ENCODE measurements at places on chromosomes 6 and 20. TPM values are rescaled to one million over a fixed set of nuclear protein-coding genes. Genes with fewer than 3 reads are reported as not detected.

CGA gene
- not detected for total RNA-seq

LRP11 gene
- 61.9 TPM for total RNA-seq

PERP gene
- total RNA-seq: 22.5 TPM

TNFRSF6B gene
- 0.79 TPM for total RNA-seq

STAU1 gene
- total RNA-seq: 76.8 TPM

SLC12A5 gene
- total RNA-seq: 1.9 TPM

FAM184A gene
- 0.56 TPM for total RNA-seq

RIPPLY2 gene
- total RNA-seq: not detected

ARHGAP40 gene
- not detected for total RNA-seq

SLC26A8 gene
- total RNA-seq: not detected

EDN1 gene
- total RNA-seq: 10.6 TPM

THBS2 gene
- 1,906 TPM for total RNA-seq

SMPDL3A gene
- total RNA-seq: 8.2 TPM

IRAK1BP1 gene
- total RNA-seq: 1.3 TPM

CFB gene
- total RNA-seq: 3.2 TPM

SLC22A7 gene
- total RNA-seq: not detected

APOM gene
- 0.85 TPM for total RNA-seq

TMEM244 gene
- total RNA-seq: not detected

RBBP8NL gene
- not detected for total RNA-seq

All from chondrocyte (in vitro differentiated cells).